ENCODE measurements at places on chromosomes 2 and 18. TPM values are rescaled to one million over a fixed set of nuclear protein-coding genes. Genes with fewer than 3 reads are reported as not detected.

DNA sequence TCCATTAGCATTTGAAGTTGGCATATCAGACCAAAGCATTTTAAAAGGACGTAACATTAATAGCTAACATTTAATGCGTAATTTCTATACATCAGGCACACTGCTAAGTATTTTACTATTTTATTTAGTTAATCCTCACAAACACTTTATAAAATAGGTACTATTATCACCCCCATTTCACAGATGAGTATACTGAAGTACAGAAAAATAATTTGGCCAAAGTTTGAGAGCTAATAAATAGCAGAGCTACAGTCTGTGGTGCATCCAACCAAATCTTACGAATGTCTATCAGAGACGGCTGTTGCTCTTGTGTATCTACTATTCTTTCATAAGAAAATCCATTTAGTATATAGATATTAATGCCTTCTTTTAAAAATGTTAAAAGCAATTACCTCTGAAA is 11.9 kb downstream of the TYW5 start:
- H3K27me3 ChIP-seq: no peaks in the 10 kb centered on the region
- DNase-seq: no peak
- H3K36me3 ChIP-seq: peaks cover 32% of the 10 kb centered on the region
- H3K4me1 ChIP-seq: no peaks in the 10 kb centered on the region

Gene CELF4
- 7.8 TPM for total RNA-seq

DNA sequence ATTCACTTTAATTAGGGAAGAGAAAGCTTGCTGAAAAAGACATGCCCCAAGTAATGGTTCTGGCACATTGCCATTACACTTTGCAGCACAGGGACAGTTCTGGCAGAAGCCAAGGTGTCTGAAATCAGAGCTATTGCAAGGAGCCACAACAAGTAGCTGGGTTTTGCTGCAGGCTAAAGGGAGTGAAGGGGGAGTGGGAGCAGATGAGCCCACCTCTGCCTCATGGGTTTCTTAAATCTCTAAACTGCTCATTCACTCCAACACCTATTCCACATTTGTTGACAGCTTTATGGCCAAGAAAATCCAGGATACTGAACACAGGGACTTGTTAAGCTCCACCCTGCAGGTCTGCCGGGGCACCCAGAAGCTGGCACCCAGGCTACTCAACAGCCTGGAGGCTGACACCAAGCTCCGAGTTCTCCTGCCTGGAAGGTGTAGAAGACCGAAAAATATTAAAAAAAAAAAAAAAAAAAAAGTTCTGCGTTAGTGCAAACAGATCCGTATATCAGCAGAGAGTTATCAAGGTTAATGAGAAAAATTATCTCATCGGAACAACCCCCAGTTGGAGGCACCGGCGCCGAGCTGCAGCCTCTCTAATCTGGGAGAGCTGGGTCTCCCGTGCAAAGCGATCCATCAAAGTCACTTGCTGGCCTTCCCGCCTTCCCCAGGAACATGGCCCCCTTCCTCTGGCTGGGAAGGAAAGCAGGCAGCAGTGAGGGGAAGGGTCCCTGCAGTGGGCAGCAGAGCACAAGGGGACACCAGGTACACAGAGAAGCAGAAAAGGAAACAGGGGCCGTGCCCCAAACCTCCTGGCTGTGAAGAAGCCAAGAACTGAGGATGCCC is 123.7 kb downstream of the HNMT start:
- DNase-seq: no peak
- no peaks in the 10 kb centered on the region for H3K27me3 ChIP-seq
- H3K4me1 ChIP-seq: peaks cover 9% of the 10 kb centered on the region
- H3K4me3 ChIP-seq: no peak overlapping the region

- no peaks in the 10 kb centered on the region for H3K27me3 ChIP-seq
- no peak for DNase-seq
- no peak overlapping the region for H3K4me3 ChIP-seq
- H3K27ac ChIP-seq: no peak overlapping the region
- H3K4me1 ChIP-seq: peaks cover 15% of the 10 kb centered on the region
Measured at GRCh38 chr2:95531254-95531771, 46.8 kb upstream of the TRIM43B start.

- peaks cover 23% of the 10 kb centered on the region for H3K4me1 ChIP-seq
- H3K4me3 ChIP-seq: peak overlapping the region; percentile 81
- no peak overlapping the region for H3K27ac ChIP-seq
- peaks cover 20% of the 10 kb centered on the region for H3K36me3 ChIP-seq
Measured at GRCh38 chr2:84882414-84882738, 1.5 kb upstream of the TRABD2A start.

Gene TRABD2A
- 0.68 TPM for total RNA-seq

GRCh38 chr2:104965900-104966299 is 72.0 kb upstream of the MRPS9 start:
- no peak overlapping the region for H3K27ac ChIP-seq
- no peaks in the 10 kb centered on the region for H3K27me3 ChIP-seq
- peaks cover 9% of the 10 kb centered on the region for H3K4me1 ChIP-seq
- DNase-seq: no peak
- no peak overlapping the region for H3K4me3 ChIP-seq

Gene WDPCP
- 9.0 TPM for total RNA-seq

Gene SMAD7
- total RNA-seq: 11.2 TPM

DNA sequence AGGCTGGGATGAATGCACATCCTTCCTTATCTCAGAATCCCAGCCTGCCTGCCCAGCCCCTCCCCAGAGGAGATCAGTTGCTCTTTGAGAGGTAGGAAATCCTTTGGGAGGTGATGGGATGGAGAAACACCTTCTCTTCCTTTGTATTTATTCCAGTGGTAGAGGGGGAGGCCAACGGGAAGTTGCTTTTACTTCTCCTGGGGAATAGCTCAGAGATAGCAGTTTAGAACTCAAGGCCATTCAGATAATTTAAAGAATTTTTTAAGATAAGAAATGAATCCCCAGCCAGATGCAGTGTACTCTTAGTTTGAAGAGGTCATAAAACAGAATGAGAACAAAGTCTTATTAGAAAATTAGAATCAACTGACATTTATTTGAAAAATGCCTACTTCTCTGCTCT is 67.4 kb upstream of the PPM1B start:
- H3K4me3 ChIP-seq: no peak overlapping the region
- no peak overlapping the region for H3K27ac ChIP-seq
- no peaks in the 10 kb centered on the region for H3K36me3 ChIP-seq
- DNase-seq: no peak
- peaks cover 40% of the 10 kb centered on the region for H3K4me1 ChIP-seq
- H3K27me3 ChIP-seq: no peaks in the 10 kb centered on the region

GRCh38 chr18:3610813-3611212 is 160.8 kb downstream of the TGIF1 start:
- H3K27me3 ChIP-seq: no peaks in the 10 kb centered on the region
- H3K36me3 ChIP-seq: peaks cover 46% of the 10 kb centered on the region
- peaks cover 17% of the 10 kb centered on the region for H3K4me1 ChIP-seq
- no peak overlapping the region for H3K4me3 ChIP-seq
- H3K27ac ChIP-seq: no peak overlapping the region

GRCh38 chr18:54004828-54005227 is 219.6 kb downstream of the MBD2 start:
- H3K36me3 ChIP-seq: no peaks in the 10 kb centered on the region
- DNase-seq: peak; percentile 2
- H3K27me3 ChIP-seq: no peaks in the 10 kb centered on the region
- H3K27ac ChIP-seq: no peak overlapping the region

GRCh38 chr2:95730813-95731212 is 139.0 kb downstream of the TRIM43 start:
- no peak overlapping the region for H3K4me3 ChIP-seq
- H3K36me3 ChIP-seq: no peaks in the 10 kb centered on the region
- peaks cover 40% of the 10 kb centered on the region for H3K27me3 ChIP-seq
- no peak for DNase-seq
- H3K27ac ChIP-seq: no peak overlapping the region
- peaks cover 8% of the 10 kb centered on the region for H3K4me1 ChIP-seq

DNA sequence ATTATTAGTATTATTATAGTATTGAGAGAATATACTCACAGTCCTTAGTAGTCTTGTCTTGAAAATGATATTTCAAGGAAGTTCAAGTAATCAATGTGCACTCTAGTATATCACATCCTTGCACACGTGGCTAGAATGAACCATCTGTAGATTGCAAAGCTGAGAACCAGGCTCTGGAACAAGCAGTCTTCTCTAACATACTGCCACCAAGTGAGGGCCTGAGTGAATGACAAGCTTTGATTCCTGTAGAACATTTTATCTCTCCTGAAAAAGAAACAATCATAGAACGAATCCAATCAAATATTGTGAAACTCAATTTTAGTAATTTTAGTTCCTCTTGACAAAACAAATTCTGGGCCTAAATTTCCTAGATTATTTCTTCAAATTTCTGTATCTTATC is 55.3 kb upstream of the SULT1C3 start:
- no peak overlapping the region for H3K27ac ChIP-seq
- no peaks in the 10 kb centered on the region for H3K36me3 ChIP-seq
- DNase-seq: peak; percentile 28
- no peak overlapping the region for H3K4me3 ChIP-seq
- no peaks in the 10 kb centered on the region for H3K27me3 ChIP-seq

Gene PROKR1
- not detected for total RNA-seq

- peaks cover 37% of the 10 kb centered on the region for H3K4me1 ChIP-seq
- H3K27ac ChIP-seq: no peak overlapping the region
- no peaks in the 10 kb centered on the region for H3K27me3 ChIP-seq
- peaks cover 19% of the 10 kb centered on the region for H3K36me3 ChIP-seq
- peak overlapping the region; percentile 1 for H3K4me3 ChIP-seq
- no peak for DNase-seq
Measured at GRCh38 chr2:151823651-151824050, 4.6 kb downstream of the ARL5A start.

DNA sequence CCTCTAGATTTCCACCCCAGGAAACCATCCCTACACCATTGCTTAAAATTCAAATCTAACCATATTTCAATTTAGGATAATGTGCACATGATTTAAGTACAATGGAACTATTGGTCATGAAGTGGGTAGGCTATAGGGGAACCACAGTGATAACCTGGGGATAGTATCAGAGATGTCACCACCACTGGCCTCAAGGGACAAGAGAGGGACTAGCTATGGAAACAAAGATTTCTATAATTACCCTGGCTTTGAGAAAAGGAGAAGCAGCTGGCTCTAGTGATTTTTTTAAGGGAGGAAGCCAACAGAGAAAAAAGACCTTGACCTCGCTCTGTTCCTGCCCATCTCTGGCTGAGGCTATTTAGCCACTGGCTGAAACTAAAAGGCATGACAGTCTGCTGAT is 132.0 kb downstream of the MEP1B start:
- no peaks in the 10 kb centered on the region for H3K36me3 ChIP-seq
- no peak overlapping the region for H3K4me3 ChIP-seq
- H3K27ac ChIP-seq: no peak overlapping the region
- no peak for DNase-seq
- no peaks in the 10 kb centered on the region for H3K27me3 ChIP-seq

DNA sequence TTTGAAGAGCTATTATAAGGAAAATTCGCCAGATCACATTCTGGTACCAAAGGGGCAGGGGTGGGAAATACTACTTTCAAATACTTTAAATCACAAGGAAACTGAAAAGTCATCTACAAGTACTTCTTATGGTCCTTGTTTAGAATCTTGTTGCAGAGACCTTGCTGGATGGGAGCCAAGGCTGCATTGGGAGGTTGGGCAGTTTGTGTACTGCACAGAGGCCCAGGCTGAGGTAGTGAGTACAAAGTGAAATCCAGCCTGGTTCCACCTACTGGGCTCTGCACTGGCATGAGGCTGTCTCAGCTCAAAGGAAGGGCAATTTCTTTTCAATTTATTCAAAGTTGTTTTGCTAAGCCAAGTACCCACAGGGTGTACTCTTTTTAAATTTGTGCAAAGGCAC is 140.3 kb upstream of the DLX2 start:
- no peak for DNase-seq
- no peak overlapping the region for H3K27ac ChIP-seq
- peaks cover 18% of the 10 kb centered on the region for H3K4me1 ChIP-seq

DNA sequence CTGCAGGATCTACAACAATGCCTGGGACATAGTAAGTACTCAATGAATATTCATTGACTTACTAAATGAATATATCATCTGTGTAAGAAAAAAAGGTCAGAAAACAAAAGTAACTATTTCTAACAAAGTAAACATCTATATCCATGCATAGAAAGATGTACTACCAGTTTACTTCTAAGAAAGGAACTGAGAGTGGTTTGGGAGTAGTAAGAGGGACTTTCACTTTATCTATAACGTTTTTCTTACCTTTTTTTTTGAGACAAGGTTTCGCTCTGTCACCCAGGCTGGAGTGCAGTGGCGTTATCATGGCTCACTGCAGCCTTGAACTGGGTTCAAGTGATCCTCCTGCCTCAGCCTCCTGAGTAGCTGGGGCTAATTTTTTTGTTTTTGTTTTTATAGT is 25.7 kb downstream of the DHX57 start:
- no peak overlapping the region for H3K4me3 ChIP-seq
- no peak overlapping the region for H3K27ac ChIP-seq
- H3K4me1 ChIP-seq: no peaks in the 10 kb centered on the region
- peaks cover 17% of the 10 kb centered on the region for H3K36me3 ChIP-seq

DNA sequence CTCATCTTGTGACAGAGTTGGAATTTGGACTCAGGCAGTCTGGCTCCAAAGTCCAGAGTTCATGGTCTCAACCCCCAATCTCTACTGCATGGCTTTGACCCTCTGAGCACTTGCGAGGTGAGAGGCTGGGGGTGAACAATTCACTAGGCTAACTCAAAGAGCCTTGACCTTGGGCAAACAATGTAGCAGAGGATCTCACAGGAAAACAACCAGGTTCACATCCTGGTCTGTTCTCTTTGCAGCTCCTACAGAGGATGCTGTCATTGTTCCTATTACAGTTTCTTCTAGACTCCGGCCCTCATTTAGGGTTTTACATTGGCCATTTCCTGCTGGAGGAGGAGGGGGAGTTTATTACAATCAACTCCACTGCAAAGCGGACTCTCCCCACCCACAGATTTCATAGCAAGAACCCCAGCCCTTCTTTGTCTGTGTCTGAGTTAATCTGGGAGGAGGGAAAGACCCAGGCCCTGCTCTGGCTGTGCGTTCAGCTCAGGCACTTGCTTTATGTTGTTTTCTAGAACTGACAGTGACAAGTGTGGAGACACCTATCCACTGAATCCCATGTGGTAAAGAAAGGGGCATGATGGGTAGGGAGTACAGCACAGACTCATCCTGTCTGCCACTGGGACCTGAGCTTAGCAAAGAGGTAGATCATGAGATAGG is 101.6 kb downstream of the LBH start:
- peaks cover 24% of the 10 kb centered on the region for H3K27me3 ChIP-seq
- H3K27ac ChIP-seq: no peak overlapping the region
- H3K36me3 ChIP-seq: no peaks in the 10 kb centered on the region

DNA sequence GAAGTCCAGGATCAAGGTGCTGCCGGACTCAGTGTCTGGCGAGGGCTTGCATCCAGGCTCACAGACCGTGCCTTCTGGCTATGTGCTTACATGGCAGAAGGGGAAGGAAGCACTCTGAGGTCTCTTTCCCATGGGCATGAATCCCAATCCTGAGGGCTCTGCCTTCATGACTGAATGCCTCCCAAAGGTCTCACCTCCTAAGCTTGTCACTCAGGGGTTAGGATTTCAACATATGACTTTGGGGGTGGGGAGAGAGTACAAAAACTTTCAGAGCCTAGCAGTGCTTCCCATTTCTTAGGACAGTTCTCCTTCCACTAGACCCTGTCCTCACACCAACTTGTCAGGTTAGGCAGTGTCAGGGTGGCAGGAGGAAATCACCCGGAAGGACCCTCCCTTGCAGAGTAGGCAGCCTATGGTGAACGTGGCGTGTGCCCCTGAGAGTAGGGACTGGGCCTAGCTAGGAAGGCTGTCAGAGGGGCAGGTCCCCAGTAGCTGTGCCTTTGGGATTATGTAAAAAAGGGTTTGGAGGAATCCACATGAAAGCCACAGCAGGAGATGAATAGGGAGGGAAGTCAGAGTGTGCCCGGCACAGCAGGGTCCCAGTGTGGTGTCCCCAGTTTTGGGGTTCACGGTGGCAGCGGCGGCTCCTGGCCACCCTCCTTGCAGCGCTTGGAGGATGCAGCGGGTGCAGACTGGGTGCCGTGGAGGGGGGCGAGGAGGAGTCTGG is 233.3 kb downstream of the LDLRAD4 start:
- no peak overlapping the region for H3K4me3 ChIP-seq
- no peak overlapping the region for H3K27ac ChIP-seq
- H3K36me3 ChIP-seq: no peaks in the 10 kb centered on the region
- no peak for DNase-seq

All from Calu3 (cell line).